ENCODE measurements at places on chromosomes 1 and 21. TPM values are rescaled to one million over a fixed set of nuclear protein-coding genes. Genes with fewer than 3 reads are reported as not detected.

DNA sequence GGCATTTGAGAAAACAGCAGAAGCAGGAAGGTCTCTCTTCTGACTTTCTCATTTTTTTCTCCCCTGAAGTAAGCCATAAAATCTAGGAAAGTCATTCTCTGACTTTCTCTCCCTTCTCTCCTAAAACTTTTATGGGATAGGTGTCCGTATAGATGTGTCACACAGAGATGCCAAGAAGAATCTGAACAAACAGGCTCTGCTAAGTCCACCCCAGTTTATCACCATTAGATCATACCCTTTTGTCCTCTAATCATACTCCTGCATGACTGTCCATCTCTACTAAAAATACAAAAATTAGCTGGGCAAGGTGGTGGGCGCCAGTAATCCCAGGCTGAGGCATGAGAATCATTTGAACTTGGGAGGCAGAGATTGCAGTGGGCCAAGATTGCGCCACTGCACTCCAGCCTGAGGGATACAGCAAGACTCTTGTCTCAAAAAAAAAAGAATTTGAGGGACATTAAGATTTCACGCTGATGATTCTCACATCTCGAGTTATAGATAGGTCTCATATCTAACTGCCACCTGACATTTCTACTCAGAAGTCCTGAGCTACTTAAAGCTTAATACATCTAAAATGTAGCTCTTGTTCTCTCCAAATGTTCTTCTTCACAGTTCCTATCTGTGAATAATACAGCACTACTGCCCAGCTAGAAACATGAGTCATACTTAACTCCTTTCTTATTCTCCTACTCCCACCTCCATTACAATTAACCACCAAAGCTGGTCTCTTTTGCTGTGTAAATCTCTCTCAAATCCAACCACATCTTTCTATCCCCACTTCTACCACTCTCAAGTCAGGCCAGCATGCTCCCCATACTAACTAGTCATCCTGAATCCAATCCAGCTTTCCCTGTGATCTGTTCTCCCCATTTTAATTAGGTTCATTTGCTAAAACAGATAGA, 47.7 kb downstream of the ZNF644 start:
- DNase-seq: no peak

GRCh38 chr1:216726435-216726834, 3.2 kb upstream of the ESRRG start:
- DNase-seq: no peak

- no peak for DNase-seq
These were observed 62.1 kb downstream of the FAAP20 start for GRCh38 chr1:2132222-2133038.

GRCh38 chr1:84603223-84603622, 29.0 kb upstream of the CTBS start:
- DNase-seq: no peak

DNA sequence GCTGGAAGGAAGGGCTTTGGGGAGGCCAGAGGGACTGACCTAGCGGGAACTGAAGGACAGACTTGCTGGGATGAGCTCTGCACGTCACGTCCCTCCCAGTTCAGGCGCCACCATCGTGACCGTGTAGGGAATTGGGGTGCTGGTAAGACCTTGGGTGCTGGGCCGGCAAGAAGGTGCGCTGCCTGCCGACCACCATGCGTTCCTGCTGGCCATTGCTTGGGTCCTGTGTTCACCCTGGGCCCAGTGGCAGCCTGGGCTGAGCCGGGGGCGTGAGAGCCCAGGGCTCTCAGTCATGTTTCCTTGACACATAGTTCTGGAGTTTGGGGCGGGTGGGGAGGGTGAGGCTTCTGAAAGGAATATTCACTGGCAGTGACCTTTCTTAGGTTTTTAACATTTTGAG, 176.0 kb downstream of the CAMTA1 start:
- no peak for DNase-seq

The OPTC gene
- total RNA-seq: not detected

DNA sequence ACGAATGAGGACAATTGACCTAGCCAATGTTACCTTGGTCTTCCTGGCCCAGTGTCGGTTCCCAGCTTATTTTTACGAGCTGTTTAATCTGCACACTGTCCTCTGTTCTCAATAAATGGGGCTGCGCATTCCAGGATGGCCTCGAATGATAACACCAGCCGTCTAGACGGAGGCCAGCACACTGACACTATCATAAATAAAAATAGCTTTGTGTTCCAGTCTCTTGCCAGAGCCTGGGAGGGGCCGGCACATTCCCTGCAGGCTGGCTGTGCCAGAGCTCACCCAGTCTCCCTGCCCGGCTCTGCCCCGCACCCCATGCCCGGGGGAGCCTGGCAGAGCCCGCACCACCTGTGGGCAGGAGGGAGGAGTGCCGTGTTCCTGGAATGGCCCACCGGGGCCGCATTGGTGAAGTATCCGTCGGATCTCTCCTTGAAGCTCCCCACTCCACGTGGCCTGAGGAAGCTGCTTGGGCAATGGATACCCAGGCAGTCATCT, 92.1 kb downstream of the SPSB1 start:
- DNase-seq: no peak

GRCh38 chr1:179876300-179876715, 1.3 kb downstream of the TOR1AIP2 start:
- DNase-seq: no peak

The GSTM2 gene
- total RNA-seq: 39.0 TPM

All from osteocyte (in vitro differentiated cells).